Omental fat pad (tissue), 4 donors: ENCODE measurements at places on chromosomes 7 and 10. TPM values are rescaled to one million over a fixed set of nuclear protein-coding genes. Genes with fewer than 3 reads are reported as not detected.

The PLEKHS1 gene
- total RNA-seq = not detected

The NEUROD6 gene
- not detected for total RNA-seq

The CPEB3 gene
- total RNA-seq = 2.8 TPM

The TSPAN12 gene
- 21.3 TPM for total RNA-seq

The CYP3A5 gene
- total RNA-seq = 92.0 TPM

The WDR86 gene
- 22.0 TPM for total RNA-seq

The SPAM1 gene
- not detected for total RNA-seq

The EBLN1 gene
- total RNA-seq = not detected

DNA sequence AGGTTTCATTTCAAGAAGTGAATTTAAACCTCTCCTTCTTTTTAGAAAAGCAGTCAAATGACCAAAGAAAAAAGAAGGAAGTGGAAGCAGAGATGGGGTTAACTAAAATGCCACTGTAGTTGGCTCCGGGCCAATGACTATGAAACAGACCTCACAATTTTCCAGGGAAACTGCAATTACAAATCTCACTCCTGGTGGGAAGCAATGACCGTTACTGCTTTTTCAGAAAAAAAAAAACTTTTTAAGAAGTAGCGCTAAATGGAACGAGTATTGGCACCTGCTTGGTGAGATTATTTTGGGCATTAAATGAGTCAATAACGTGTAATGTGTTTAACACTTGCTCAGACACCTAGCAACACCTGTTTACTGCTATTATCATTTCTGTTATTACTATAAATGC lies 1.2 kb downstream of the SFRP4 start:
- DNase-seq = no peak

GRCh38 chr7:149422914-149423301 lies 38.0 kb downstream of the ZNF777 start:
- no peak for DNase-seq

DNA sequence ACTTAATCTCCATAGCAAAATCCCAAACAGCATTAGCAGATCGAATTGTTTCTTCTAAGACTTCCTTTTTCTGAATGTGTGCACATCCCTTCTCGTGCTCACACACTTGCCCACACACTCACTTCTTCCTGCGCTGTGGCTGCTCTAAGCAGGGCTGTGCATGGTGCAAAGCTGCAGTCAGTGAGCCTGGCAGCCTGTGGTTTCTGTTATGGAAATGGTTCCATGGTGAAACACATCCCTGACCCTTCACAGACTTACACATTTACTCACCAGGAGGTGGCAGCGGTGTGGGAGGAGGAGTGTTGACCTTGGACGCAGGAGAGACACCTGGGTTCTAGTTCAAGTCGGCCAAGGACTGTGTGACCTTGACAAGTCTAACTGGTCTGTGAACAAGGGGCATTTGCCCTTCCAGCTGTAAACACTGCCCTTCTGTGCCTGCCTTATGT lies 24.9 kb downstream of the MTURN start:
- no peak for DNase-seq

GRCh38 chr10:58913717-58914116 lies 262.7 kb upstream of the PHYHIPL start:
- no peak for DNase-seq

DNA sequence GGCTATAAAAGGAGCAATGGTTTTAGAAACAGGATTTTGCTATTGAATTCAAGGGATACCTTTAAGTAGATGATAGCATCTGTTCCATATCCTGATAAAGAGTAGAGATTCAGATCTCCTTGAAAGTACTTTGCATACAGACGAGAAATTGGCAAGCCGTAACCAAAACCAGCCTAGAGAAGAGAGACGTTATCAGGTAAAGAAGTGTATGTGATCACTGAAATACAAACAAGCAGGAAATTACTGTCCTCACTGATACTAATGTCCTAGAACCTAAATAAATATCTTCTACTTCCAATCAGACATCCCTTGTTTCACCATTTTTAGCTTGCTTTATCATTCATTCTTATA lies 9.4 kb downstream of the PDK4 start:
- DNase-seq = no peak

DNA sequence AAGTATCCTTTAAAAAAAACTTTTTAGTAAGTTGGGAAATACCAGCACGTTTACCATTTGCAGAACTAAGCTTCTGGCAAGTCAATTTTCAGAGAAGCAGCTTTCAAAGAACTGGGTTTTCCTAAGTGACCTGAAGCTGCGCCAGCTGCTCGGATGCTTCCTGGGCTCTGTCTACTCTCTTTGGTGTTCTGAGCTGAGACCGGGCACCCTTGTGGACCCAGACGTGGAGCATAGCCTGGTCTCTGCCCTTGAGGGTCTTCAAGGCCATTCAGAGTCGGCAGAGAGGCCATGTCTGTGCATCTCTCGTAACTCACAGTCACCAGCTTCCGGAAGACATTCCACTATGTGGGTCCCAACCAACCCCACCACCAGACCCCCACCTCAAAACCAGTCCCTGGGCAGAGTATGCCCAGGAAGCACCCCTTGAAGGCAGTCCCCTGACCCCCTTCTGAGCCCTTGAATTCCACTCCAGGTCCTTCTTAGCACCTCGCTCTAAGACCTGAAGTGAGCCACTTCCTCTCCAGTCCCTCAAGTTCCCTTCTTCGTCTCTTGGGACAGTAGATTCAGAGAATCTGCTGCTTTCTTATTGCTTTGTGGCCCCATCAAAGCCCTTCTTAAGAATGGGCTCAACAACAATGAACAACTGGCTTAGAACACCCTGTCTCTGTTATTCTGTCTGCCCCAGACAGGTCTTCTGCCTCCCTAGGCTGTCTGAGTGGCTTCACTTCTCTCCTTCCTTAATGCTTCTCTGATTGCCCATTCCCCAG lies 8.5 kb downstream of the CALML5 start:
- DNase-seq = no peak

DNA sequence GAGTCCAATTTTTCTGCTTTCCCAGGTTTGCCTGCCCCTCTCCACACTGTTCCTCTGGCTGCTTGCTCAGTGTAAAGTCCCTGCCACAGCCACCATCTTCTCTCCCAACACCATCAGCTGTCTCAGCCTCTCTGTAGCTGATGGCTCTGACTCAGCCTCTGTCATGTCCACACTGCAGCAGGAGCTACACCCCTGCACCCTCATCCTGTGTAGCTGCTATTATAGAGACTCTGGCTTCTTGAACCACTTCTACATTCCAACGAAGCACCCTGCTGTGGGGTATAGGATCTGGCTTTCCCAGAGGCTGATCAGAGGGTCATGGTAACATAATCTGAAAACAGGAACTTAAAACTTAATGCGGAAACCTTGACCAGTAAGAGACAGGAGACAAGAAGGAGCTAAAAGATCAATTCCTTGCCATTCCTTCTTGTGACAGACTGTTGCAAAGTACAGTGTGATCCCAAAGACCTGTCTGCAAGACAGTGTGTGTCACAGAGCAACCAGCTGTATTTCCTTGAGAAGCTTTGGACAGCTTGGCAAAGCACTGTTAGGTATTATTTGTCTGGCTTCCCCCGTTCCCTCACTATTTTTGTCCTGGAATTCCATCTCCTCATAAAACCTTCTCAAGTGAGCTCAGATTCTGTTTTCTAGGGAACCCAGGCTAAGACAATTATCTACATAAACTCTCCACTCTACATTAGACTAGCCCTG lies 42.3 kb downstream of the NRCAM start:
- DNase-seq = no peak

GRCh38 chr7:76108540-76109233 lies 60.8 kb downstream of the MDH2 start:
- DNase-seq = no peak

DNA sequence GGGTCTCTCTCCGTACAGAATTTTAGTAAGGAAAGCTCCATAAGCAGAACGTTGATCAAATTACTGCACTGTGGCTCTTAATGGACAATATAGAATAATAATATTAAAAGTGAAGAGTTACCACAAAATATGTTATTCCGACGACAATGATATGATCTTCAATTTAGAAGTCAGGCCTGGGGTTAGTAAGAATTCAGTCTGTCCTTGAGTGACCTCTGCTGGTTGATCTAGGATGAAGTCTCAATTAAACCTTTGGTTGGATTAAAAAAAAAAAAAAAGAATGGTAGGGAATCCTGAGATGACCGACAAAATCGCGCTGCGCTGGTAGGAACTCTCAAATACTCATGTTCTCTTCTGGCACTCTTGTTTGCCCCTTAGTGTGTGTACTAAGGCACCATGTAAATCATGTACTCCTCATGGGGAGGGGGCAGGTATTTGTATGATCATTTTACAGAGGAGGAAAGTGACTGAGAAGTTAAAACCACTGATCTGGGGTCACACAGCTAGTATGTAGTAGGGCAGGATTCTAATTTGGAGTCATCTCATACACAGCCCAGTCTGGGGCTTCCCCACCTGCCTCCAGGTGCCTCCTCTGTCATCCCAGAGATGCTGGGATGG lies 161.3 kb upstream of the NPVF start:
- no peak for DNase-seq

DNA sequence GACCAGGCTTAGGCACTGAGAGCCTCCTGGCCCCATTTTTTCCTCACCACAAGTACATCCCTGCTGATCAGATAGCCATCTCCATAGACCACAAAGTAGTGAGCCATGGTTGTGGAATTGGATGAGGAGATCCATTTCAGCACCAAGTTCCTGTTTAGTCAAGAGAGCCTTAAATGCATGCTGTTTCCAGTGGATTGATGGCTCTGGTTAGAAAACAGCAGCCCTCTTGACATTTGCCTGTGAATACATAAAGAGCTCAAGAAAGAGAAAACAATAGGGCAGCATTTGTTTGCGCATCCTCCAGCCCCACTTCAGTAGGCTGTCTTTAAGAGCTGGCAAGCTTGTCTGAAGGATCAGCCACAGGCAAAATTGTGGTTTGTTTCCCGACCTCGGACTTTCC lies 251.2 kb downstream of the POU6F2 start:
- no peak for DNase-seq

GRCh38 chr7:14551310-14551709 lies 351.2 kb downstream of the DGKB start:
- DNase-seq = no peak

- no peak for DNase-seq
Measured at GRCh38 chr10:125011926-125012705, 70.2 kb downstream of the ZRANB1 start.

- no peak for DNase-seq
Measured at GRCh38 chr7:35248576-35249536, 5.0 kb downstream of the TBX20 start.

DNA sequence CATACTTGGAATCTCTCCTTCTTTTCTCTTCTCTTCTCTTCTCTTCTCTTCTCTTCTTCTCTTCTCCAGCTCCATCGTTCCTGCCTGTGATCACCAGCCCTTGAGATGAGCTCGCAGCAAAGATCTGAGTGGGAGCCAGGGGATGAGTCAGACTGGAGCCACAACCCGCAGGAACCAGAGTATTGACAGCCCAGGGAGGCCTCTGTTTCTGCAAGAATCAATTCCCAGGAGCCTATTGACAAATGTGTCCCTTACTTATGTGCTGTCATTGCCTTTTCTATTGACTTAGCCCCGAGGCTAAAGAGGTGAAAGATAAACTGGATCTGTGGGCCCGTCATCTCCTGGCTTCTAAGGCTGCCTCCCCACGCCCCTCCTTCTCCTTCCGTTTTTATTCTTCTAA lies 13.1 kb upstream of the HABP2 start:
- no peak for DNase-seq

GRCh38 chr7:63899691-63900393 lies 98.8 kb upstream of the ZNF722 start:
- DNase-seq = peak; percentile 73

DNA sequence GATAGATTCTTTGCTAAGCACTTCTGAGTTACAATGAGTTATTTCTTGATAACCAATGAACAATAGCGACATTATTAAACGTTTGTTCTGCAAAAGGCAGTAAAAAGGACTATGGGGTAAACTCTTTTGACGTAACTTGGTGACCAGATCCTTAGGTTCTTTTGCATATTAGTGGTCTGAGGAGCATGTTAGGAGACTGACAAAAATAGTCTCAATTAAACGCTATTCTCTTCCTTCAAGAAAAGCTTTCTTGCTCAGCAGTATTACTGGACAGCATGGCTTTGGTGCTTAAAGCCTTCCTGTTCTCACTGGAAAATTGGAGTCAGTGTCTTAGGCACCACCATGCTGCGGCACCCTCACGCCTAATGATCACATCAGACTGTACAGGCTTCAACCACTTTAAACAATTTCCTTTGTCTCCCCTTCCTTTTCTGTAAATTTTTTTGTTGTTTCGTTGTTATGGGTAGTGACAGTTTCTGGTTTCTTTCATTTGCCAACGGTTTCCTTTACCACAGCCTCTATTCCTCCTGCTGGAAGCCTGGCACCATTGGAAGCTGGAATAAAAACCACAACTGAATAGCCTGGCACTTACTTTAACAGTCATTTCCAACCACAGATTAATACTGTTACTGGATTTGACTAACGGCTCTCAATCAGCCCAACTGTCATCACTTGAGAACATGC lies 49.2 kb upstream of the FAM133B start:
- DNase-seq = no peak

GRCh38 chr7:123945938-123946337 lies 20.9 kb downstream of the SPAM1 start:
- DNase-seq = no peak

GRCh38 chr7:30584965-30585364 lies 9.7 kb upstream of the GARS1 start:
- DNase-seq = no peak

GRCh38 chr7:16942929-16943509 lies 61.2 kb upstream of the AGR3 start:
- no peak for DNase-seq

- no peak for DNase-seq
Measured at GRCh38 chr10:132173185-132173584, 13.6 kb upstream of the DPYSL4 start.

- no peak for DNase-seq
Measured at GRCh38 chr10:106515206-106515790, 649.2 kb downstream of the SORCS1 start.

- DNase-seq = no peak
Measured at GRCh38 chr10:103659674-103660363, 166.3 kb downstream of the NEURL1 start.

GRCh38 chr10:43653746-43654145 lies 5.1 kb upstream of the ZNF32 start:
- DNase-seq = no peak

DNA sequence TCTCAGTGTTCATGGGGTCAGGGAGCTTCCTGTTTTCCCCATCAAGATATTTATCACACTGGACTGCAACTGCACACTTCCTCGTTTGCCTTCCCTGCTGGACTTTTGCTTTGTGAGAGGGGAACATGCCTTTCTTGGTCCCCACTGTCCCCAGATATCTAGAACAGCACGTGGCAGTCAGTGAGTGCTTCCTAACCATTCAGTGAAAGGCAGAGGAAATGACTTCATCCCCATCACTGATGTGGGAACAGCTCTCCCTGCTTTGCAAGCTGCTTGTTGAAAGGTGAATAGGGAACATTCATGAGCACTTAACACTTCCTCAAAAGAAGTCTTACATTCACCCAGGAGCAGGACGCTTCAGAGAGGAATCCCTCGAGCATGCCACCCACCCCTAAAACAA lies 135.4 kb downstream of the MYOF start:
- DNase-seq = no peak

DNA sequence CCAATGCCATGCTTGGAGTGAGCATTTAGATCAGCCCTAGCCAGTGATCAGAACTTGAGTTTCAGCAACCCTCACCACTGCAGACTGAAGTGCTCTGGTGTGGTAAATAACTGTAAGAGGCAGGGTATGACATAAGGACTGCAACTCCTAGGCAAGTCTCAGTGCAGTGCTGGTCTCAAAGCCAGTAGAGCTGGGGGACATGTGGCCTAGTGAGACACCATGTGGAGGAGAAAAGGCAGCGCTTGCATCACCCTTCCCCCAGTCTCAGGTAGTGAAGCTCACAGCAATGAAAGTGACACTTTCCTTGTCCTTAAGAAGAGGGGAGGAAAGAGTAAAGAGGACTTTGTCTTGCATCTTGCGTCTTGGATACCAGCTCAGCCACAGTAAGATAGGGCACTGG lies 386.8 kb upstream of the POT1 start:
- DNase-seq = no peak

- DNase-seq = no peak
Measured at GRCh38 chr7:104123786-104124185, 84.0 kb downstream of the ORC5 start.
